GM13977 (cell line): ENCODE measurements at places on chromosomes 7 and 10.

- no peak for DNase-seq
Measured at GRCh38 chr7:15490291-15490690, 71.5 kb downstream of the AGMO start.

GRCh38 chr7:79096361-79096805, 357.1 kb downstream of the MAGI2 start:
- DNase-seq = no peak

DNA sequence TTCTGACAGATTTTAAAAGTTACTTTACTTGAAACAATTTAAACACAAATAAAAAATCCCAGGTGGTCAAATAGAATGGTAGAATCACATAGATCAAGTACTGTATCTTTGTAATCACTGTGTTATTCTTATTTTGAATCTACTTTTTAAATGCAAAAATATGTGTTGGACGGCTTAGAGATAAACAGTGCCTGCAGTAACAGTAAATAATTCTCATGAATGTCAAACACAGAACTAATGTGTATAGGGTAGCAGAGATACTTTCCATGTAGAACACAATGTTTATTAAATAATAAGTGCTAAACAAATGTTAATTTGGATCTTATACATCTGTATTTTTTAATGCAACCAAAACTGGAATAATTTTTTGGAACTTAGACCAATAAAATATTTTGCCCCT, 1199.4 kb downstream of the SORCS1 start:
- no peak for DNase-seq

DNA sequence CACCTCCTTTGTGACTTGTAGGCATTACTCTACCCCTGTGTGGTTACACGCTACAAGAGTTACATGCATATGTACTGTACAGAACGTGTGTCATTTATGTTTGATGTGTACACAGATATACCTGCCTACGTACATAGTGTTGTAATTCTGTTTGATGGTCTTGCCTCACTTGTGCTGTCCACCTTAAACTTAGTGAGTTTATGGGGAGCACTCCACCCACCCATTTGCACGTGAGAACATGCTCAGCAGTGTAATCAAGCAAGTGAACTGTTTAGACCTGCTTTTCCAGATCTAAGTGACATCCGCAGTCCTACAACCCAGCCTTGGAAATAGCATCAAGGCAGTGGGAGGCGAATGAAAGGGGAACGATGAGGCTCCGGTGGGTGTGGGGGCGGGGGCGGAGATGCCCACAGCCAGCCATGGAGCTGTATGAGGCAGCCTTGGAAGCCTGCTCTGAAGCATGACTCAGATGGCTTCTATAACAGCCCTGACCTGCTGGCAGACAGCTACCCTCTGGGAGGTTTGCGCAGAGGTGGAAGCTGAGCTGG, 52.1 kb downstream of the SUFU start:
- DNase-seq = no peak

DNA sequence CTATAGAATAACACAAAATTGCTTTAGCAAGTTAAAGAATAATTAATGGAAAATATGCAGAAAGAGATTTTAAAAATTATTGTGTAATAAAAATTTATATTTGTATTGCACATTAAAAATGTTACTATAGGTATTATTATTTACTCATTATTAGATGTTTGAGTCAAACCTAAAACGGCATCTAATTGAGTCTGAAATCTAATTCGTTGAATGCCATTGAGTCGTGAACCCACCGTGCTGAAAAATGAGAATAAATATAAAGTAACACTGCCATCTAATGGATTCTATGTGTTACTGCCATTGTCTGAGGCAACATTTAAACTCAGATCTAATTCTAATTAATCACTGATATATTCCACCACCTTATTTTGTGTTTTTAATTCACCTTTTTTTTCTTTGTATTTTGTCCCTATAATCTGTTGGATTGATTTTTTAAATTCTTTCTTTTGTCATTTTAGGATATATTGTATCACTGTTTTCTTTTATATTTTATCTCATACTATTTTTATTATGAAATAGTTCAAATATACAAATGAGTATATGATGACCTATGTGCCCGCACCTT, 62.2 kb downstream of the SAMD9 start:
- DNase-seq = peak; percentile 62
